ENCODE measurements at places on chromosomes 3 and 15.

GRCh38 chr15:46297766-46298165, 662.9 kb downstream of the SQOR start:
- DNase-seq: no peak

GRCh38 chr3:65526656-65527055, 512.1 kb downstream of the MAGI1 start:
- DNase-seq: no peak

GRCh38 chr15:89982315-89983055, 18.6 kb upstream of the ZNF710 start:
- DNase-seq: no peak

- no peak for DNase-seq
Observed at GRCh38 chr3:59810606-59811005, 760.8 kb upstream of the CFAP20DC start.

DNA sequence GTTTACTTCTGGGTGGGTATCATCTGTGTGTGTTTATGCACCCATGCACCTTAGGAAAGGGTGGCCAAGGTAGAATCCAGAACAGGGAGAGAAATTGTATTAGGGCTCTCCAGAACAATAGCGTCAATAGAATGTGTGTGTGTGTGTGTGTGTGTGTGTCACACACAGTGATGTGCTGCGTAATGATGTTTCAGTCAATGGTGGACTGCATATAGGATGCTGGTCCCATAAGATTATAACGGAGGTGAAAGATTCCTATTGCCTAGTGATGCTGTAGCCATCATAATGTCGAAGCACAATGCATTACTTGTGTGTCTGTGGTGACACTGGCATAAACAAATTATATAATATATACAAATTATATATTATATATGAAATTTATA, 69.3 kb upstream of the PRR23C start:
- DNase-seq: no peak

DNA sequence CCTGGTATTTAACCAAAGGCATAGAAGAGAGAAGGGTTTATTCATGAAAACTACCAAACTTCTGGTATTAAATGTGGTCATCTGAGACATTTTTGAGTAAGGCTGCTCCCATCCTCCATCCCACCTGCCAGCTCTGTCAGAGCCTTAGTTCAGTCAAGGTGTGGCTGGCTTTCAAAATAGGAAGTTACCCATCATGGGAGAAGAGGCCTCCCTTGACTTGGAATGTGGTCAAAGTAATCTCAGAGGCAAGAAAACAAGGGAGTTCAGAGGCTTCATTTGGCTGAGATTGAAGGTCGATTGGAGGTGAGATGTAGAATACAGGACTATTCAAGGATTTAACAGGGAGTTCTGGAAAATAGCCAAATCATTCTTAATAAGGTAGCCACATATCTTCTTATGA, 540.4 kb upstream of the ARRDC4 start:
- DNase-seq: no peak

- DNase-seq: no peak
Observed at GRCh38 chr3:14388201-14388600, 14.2 kb upstream of the SLC6A6 start.

DNA sequence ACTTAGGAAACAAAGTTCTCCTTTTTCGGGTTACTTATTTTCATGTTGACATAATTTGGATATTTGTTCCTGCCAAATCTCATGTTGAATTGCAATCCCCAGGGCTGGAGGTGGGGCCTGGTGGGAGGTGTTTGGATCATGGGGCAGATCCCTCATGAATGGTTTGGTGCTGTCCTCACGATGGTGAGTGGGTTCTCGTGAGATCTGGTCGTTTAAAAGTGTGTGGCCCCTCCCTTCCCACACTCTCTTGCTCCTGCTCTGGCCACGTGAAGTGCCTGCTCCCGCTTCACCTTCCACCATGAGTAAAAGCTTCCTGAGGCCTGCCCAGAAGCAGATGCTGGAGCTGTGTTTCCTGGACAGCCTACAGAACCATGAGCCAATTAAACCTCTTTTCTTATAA, 43.7 kb upstream of the MCF2L2 start:
- no peak for DNase-seq

DNA sequence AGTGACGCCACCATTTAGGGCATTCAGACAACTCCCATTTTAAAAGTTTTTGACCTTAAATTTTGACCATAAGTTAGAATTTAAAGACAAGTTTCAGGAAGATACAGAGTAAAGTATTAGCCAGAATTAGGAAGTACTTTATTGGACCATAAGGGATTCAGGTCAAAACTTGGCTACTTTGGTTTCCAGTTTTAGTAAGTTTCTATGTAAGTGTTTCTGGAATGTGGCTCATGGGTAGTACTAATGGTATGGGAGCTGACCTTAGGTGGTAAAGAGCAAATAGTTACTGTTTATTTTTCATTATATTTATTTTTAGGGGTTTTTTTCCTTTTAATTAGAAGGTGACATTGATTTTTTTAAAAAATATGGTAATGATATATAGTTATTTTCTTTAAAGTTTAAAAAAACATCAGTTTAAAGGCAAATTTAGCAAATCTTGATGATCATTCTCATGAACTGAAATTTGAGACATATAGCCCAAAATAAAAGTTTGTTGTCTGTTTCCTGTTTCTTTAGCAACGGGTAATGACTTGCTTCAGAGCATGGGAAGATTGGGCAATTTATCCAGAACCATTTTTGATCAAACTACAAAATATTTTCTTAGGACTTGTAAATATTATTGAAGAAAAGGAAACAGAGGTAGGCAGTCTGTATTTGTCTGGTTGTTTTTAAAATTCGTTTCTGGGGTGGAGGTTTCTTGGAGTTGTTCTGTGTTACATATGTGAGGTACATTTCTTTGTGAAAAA, 34.3 kb downstream of the U2SURP start:
- no peak for DNase-seq
